ENCODE measurements at places on chromosomes 6 and 20. TPM values are rescaled to one million over a fixed set of nuclear protein-coding genes. Genes with fewer than 3 reads are reported as not detected.

Gene MUC21
- not detected for total RNA-seq

Gene UBE2C
- 1.0 TPM for total RNA-seq

- DNase-seq: no peak
These were observed 19.5 kb downstream of the NDUFAF4 start for GRCh38 chr6:96878143-96878542.

DNA sequence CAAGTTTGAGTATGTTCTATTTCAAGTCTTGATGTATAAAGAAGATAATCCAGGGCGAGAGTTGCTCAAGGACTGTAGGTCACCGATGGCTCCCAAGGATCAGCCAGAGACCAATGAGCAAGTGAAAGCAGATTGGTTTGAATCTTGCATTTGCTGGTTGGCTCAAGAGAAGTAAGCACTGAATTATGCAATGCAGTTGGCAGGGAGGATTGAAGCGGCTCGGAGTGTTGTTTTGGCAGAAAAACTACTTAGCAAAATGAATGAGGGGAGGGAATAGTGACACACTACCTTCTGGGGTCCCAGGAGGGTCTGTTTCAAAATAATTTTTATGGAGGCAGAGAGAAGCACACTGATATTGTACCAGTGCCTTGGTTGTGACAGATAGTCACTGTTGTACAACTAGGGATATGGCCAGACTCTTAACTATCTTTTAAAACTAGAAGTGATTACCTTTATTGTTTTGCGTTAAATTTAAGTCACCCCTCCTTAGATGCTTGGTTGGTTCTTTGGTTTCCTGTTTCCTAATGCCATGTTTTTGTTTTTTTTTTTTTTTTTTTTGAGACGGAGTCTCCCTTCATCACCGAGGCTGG, 15.7 kb downstream of the SASH1 start:
- DNase-seq: no peak

- no peak for DNase-seq
These were observed 600.4 kb upstream of the JAG1 start for GRCh38 chr20:11274141-11274594.

DNA sequence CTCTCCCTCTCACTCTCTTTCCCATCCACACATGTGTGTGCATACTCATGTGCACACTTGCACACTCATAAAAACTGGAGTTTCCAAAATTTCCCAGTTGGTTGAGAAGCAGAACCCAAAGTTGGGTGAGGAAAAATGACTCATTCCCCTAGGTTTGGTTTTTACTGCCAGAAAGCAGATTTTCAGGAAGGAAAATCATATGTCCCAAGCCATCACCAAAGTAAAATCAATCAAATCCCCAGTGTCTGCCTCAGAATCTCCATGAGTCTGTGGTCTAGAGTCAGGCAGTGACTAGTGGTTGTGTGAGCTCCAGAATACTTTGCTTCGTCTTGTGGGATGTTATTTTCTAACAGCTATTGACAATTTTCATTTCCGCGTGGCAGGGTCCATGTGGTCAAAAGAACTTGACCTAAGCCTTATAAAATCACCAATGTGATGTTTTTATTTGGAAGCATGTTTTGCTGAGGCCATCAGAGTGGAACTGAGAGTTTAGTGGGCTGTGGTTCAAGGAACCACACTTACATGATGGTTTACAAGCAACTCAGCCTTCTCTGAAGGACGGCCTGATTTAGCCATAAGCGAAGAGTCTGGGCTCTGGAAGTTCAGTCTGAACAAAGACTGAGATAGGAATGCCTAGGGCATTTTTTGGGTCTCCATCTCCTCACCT, 81.9 kb upstream of the CCN6 start:
- DNase-seq: no peak

DNA sequence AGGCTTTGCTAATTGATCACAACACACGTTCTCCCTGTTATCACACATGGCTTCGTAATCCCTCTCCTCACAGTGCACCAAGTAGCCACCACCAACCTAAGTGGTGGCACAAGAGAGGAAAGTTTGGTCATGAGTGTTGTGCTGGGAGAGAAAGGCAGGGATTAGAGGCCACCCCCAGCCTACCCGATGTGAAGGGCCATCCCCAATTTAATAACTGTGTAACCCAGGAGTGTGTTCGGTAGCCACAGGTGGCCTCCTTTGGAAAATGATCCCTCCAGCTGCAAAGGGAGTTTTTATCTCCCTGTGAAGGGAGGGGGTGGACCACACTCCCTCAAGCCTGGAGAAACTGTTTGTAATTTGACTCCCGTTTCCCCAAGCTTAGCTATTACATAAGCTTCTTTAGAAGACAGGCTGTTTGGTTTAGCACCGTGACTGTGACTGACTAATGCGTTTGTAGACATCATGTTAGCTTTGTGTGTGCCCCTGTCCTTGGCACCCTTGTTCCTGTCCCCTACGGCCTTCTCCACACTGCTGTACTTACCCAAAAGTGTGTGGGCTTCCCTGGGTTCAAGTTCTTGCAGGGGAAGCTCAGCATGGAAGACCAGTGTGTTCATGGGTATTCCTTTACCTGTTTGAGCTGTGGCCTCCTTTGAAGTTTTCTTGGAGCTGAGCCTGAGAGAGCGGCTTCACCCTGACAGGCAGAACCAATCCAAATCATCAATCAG, 20.6 kb downstream of the PPP1R16B start:
- DNase-seq: no peak

DNA sequence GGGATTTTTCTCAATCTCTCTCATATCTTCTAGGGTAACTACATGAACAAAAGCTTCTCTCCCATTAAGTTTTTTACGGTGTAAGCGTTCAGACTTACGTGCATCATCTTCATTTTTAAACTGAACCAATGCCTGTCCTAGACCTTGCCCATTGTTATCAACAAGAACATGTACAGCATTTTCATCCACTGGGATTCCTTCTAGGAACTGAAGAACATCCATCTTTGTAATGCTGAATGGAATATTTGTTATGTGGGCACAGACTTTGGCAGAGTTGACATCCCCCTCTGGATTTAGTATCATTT, 11.3 kb downstream of the CPNE1 start:
- DNase-seq: no peak
